ENCODE measurements at places on chromosomes 2 and 18. TPM values are rescaled to one million over a fixed set of nuclear protein-coding genes. Genes with fewer than 3 reads are reported as not detected.
A peak's percentile ranks its signal among the peaks of the same experiment; 100 is the strongest.

- DNase-seq, result no peak
Observed at GRCh38 chr18:57954935-57955334, 89.1 kb upstream of the NEDD4L start.

The ANO7 gene
- total RNA-seq, result 1.9 TPM

DNA sequence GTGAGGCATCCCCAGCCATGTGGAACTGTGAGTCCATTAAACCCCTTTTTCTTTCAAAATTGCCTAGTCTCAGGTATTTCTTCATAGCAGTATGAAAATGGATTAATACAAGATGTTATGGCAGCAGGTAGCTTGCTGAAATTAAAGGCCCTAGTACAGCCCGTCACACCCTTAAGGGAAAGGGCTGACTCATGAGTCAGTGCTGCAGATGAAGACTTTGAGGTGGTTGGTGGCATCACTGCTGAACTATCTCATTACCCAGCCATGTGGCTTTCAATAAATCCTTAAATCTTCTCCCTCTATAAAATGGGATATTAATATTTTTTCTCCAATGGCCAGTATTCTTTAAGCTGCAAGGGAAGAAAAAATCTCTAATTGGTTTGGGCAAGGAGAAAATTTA lies 226.1 kb upstream of the CCDC68 start:
- no peak for DNase-seq

The RTP5 gene
- total RNA-seq, result not detected

DNA sequence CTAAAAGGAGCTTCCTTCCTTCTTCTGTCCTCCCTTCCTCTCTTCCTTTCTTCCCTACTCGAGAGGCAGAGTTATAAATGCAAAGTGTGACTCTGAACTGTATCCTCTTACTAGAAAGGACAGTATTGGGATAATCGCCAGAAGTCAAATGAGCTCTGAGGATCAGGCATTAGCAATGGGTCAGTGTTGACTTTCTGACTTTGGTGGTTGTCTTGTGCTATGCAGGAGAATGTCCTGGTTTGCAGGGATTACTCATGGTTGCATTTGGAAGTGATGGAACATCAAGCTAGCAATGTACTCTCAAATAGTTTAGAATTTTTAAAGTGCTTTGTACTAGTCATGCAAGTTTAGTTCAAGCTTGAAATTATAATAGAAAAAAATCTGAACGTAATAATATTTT lies 115.6 kb downstream of the TXNL1 start:
- DNase-seq, result no peak

- no peak for DNase-seq
Observed at GRCh38 chr2:43444989-43445645, 150.7 kb downstream of the THADA start.

GRCh38 chr18:57887543-57888383 lies 84.6 kb upstream of the ATP8B1 start:
- DNase-seq, result no peak

DNA sequence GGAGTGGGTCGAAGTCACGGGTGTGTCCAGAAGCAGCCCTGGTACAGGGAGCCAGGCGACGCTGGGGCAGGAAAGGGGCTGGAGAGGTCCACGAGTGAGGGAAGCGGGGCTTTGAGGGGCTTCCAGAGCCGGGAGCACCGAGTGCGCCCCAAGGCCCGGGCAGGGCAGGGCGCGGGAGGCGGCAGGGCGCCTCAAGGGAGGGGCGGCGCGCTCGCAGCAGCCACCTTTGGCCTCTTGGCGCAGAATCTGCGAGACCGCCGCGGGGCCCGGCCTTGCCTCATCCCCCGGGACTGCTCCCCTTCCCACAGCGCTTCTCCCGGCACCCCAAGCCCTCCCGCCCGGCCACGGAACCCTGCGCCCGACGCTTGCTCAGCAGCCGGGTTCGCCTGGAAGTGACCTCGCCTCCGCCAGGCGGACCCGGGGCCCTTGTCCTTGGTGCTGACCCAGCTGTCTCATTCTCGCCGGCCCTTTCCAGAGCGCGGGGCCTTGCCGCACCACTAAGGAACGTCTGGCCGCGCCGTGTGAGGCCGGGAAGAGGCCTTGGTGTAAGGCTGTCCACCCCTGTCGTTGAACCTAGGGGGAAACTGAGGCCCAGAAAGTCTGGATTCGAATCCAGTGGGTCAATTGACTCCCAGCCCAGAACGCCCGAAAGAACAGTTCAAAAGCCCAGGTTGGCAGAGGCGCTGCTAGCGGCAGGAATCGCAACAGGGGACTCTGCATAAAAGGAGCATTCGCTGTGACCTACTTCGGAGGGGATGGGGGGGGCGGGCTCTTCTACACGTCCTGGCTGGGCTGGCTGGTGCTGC lies 584 bp upstream of the DNER start:
- DNase-seq, result peak; percentile 7

DNA sequence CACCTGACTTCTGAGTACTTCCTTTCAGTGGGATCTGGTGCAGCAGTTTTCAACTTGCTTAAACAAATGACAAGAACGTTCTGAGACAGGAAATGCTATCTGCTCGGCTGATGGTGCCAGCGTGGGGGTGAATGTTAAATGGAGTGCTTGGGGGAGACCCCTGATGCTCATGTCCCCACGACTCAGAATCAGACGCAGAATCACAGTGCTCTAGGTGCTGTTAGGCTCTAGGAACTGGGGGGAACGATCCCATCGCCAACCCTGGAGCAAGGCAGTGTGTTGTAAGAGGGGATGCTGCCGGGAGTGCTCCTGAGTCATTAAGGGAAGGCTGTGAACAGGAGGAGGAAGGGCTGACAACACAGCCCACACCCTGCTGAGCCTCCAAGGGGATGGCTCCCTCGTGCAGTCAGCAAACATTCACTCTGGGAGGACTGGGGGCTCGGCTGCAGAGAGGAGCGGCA lies 34.1 kb upstream of the KCNF1 start:
- DNase-seq, result no peak

- DNase-seq, result no peak
Observed at GRCh38 chr2:12921321-12921720, 204.6 kb downstream of the TRIB2 start.

All from kidney epithelial cell (primary cell).